ENCODE measurements at places on chromosomes 1 and 21. TPM values are rescaled to one million over a fixed set of nuclear protein-coding genes. Genes with fewer than 3 reads are reported as not detected.

DNA sequence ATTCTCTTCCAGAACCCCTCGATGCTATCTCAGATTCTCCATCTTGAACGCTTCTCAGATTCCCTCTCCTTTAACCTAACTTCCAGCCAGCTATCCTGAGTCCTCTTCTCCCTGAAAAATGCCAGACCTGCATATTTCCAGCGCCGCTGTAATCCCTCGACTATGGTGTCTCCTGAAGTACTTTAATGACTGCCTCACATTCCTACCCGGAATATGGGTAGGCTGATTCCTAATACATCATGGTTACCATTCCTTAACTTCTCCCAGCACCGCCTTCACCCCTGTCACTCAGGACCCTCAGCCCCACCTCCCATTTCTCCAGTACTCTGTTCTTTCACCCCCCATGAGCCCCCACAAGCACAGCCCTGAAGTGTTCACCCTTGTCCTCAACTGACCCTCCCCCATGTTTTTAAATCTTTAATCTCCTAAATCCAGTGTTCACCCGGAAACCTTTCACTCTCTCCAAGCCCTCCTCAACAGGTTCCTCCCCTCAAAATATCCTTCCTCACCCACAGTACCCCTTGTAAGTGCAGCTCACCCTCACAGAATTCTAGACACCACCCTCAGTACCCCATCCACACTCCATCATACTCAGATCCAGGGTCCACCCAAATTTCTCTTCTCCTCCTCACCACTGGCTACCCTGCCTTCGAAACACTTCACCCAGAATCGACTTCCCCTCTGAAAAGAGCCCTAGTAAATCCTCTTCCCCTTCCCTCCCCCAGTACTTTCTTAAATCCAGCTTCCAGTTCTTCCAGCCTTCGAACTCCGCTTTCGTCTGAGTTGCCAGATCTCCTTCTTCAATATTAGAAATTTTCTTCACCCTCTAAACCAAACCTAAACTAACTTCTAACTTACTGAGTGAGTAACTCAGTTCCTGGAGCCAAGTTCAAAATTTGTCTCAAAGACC is 922 bp downstream of the CPT2 start:
- peaks cover 17% of the 10 kb centered on the region for H3K36me3 ChIP-seq
- peak overlapping the region; percentile 92 for H3K4me3 ChIP-seq
- no peaks in the 10 kb centered on the region for H3K27me3 ChIP-seq
- peak overlapping the region; percentile 80 for H3K27ac ChIP-seq
- H3K4me1 ChIP-seq, result peaks cover 21% of the 10 kb centered on the region
- DNase-seq, result no peak

SOX13 gene
- polyA plus RNA-seq, result 34.0 TPM

FHAD1 gene
- 0.79 TPM for polyA plus RNA-seq

GRCh38 chr1:185565302-185565701 is 168.9 kb upstream of the HMCN1 start:
- no peaks in the 10 kb centered on the region for H3K27me3 ChIP-seq
- no peaks in the 10 kb centered on the region for H3K36me3 ChIP-seq
- no peak overlapping the region for H3K27ac ChIP-seq
- H3K4me1 ChIP-seq, result peaks cover 22% of the 10 kb centered on the region

DNA sequence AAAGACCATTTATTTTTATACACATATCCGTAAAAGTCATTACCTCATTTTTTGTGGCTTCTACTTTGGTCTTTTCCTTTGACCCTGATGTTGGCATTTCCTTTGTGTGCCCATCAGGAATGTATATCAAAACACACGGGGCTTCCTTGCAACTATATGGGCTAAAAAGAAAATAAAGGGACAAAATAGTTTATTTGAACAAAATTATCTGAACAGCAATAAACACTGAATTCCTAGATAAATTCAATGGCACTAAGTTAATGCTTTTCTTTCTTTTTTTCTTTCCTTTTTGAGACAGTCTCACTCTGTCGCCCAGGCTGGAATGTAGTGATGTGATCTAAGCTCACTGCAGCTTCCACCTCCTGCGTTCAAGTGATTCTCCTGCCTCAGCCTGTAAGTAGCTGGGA is 45.2 kb downstream of the EPRS1 start:
- no peak overlapping the region for H3K4me3 ChIP-seq
- peaks cover 48% of the 10 kb centered on the region for H3K36me3 ChIP-seq
- no peak overlapping the region for H3K27ac ChIP-seq
- H3K27me3 ChIP-seq, result no peaks in the 10 kb centered on the region

DNA sequence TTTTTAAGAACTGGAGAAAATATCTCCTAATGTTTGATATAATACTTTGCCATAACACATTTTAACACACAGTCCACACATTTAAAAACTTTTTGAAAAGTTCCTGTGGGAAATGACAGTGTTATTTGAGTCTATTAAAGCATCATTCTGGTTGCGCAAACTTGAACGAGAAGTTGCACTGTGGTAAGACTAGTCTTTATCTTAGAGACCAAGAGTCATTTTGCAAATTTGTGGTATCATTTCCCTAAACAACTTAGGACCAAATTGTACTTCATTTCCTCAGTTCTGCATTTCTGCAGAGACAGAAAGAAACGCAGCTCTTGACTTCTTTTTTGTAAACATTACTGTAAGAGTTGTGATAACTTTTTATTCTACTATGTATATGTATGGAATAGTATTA is at the start of gene RGS18:
Gene RGS18 (plus strand): TSS at position 282 of the 400 bp plus-strand sequence. CDS start 176 bp downstream, outside the sequence.
- H3K4me1 ChIP-seq, result no peaks in the 10 kb centered on the region
- H3K27me3 ChIP-seq, result no peaks in the 10 kb centered on the region
- no peak for DNase-seq
- H3K27ac ChIP-seq, result no peak within 1 kb of the TSS

DNA sequence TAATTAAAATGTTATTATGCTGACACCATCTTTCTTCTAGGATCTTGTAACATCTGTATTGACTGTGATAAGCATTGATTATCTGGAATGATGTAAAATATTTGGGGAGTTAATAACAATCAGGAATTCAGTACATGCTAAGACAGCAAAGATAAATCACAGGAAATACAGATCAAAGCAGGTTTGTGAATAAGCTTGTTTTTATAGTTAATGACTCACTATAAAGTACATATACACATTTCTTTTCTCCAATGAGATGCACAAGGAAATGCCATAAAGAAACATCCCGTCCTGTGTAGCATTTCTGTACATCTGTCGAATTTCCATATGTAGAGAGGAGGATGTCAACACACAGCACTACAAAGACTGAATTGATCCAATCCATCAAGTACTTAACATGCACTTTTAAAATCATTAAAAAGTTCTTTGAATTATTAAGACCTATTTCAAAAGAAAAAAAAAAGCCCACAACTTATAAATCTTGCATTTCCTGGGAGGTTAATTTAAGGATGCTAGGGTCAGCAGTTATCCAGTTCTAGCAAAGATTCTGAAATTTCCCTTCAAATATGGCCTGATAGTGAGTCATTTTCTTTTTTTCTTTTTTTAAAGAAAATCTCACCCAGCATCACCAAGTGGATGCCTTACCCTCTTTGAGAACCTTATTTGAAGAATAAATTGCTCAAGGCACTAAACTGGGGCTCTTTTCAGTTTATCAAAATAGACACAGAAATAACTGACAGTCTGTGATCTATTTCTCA is 243.2 kb upstream of the NR5A2 start:
- DNase-seq, result no peak
- no peaks in the 10 kb centered on the region for H3K27me3 ChIP-seq
- no peaks in the 10 kb centered on the region for H3K4me1 ChIP-seq
- H3K36me3 ChIP-seq, result no peaks in the 10 kb centered on the region
- no peak overlapping the region for H3K27ac ChIP-seq
- no peak overlapping the region for H3K4me3 ChIP-seq

- no peak overlapping the region for H3K27ac ChIP-seq
- peaks cover 3% of the 10 kb centered on the region for H3K27me3 ChIP-seq
- DNase-seq, result peak; percentile 4
- no peaks in the 10 kb centered on the region for H3K36me3 ChIP-seq
- H3K4me3 ChIP-seq, result no peak overlapping the region
Measured at GRCh38 chr1:33599516-33600115, 127.2 kb downstream of the ZSCAN20 start.
